Suppressor macrophage (primary cell): ENCODE measurements at places on chromosomes 1 and 21.
A peak's percentile ranks its signal among the peaks of the same experiment; 100 is the strongest.

DNA sequence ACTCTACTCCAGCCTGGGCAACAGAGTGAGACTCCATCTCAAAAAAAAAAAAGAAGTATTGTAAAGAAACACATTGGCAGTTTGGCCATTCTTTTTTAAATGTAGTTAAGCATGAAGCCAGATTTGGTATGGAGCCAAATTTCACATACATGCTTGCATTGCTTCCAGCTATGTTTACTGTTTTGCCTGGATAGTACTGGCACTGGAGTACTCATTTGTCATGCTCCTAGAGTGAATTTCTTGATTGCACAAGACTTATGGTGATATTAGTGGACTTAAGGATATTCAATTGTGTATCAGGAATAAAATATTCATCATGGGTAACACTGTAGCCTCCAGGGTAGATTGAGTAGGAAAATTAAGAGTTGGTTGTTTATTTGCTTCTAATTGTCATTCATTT is 24.5 kb upstream of the SLC9A1 start:
- no peak for DNase-seq

DNA sequence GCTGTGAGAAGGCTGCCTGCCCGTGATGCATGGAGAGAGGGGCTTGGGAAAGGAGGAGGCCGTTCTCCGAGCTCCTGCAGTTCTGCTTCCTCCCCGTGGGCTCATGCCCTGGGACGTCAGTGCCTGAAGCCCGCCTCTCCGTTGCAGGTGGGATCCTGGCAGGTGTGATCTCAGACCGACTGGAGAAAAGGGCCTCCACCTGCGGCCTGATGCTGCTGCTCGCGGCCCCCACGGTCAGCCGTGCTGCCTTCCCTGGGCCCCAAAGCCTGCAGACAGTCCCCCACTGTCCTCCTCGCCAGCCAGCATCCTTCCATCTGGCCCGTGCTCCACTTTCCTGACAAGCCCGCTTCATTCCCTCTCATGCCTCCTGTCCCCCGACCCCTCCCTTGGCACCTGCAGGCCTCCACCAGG is 50.9 kb downstream of the SLC37A1 start:
- no peak for DNase-seq

DNA sequence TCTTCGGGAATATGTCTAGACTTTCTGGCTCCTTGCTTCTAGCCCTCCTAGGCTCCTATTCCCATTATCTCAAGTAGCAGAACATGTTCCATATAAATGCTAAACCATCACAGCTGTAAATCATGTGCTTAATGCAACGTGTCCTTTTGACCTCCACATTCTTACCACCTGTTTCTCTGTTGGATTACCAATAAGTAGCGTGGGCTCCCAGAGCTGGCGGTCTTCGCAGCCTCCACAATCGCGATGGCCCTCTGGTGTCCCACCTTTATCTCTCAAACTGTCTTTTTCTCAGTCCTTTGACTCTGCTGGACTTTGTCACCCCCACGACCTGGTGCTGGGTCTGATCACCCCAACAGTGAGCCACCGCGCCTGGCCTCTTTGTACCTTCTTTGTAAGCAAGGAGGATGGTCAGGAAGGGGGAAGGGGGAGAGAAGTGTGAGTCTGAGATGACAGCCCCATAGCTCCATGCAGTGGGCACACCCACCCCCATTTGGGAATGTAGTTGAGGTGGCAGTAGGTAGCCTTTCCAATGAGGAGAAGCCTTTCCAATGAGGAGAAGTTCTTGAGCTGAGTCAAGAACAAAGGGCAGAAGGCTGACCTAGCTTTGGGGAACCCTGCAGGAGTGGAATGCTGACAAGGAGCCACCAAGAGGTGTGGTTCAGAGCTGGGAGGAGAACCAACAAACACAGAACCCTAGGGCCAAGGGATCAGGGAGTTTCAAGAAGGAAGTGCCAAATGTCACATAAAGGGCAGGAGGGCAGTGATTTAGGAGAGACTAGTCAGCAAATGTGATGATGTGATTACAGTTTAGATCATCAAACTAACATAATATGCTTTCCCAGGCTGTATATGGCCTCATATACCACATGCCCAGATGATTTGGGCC is 14.2 kb downstream of the TRAF5 start:
- DNase-seq, result peak; percentile 77

GRCh38 chr1:79667166-79667565 is 660.6 kb upstream of the ADGRL4 start:
- no peak for DNase-seq

GRCh38 chr1:157371826-157372225 is 180.5 kb downstream of the FCRL5 start:
- no peak for DNase-seq

DNA sequence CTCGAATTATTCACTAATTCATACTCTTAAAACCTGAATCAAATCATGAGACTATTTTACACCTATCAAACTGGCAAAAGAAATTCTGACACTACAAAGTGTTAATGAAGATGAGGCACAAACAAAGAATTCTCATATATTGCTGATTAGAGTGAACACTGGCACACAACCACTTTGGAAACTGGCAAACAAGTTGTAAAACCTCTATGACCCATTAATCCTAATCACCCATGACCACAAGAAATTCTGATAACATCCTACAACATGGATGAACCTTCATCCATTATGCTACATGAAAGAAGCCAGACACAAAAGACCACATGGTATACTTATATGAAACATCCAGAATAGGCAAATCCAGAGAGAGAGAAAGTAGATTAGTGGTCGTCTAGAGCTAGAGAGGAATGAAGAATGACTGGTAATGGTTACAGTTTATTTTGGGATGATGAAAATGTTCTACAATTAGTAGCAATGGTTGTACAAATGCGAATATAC is 8.5 kb downstream of the GPBP1L1 start:
- no peak for DNase-seq

GRCh38 chr21:31622397-31622796 is 37.1 kb upstream of the SOD1 start:
- DNase-seq, result no peak

- DNase-seq, result no peak
These were observed 77.1 kb downstream of the ZNF281 start for GRCh38 chr1:200332716-200333115.

GRCh38 chr1:80365359-80366021 is 1359.0 kb upstream of the ADGRL4 start:
- DNase-seq, result no peak

DNA sequence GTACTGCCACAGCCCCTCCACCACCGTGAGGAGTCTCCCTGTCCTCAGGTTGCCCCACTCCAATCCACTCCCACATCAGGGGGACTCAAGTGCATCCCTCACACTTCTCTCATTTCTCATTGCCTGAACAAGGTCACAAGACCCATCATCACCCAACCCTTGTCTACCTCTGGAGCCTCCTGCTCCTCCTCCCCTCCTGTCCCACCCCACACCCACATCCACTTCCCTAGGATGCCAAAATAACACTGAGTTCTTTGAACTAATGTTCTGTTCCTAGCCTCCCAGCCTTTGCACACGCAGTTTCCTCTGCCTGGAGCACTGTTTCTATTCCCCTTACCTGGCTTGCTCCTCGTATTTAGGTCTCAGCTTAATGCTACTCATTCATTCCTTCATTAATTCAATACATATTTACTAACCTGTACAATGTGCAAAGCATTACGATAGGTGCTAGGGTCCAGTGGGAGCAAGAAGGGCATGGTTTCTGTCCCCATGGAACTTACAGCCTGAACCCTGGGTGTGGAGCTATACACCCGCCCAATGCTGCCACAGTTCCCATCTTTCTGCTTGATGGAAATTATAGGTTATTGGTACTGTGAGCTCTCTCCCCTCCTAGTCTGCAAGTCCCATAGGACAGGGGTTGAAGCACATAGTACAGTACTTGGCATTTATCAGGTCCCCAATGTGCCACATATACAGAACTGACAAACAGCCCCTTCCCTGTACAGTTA is 96.1 kb upstream of the GRIK3 start:
- no peak for DNase-seq

DNA sequence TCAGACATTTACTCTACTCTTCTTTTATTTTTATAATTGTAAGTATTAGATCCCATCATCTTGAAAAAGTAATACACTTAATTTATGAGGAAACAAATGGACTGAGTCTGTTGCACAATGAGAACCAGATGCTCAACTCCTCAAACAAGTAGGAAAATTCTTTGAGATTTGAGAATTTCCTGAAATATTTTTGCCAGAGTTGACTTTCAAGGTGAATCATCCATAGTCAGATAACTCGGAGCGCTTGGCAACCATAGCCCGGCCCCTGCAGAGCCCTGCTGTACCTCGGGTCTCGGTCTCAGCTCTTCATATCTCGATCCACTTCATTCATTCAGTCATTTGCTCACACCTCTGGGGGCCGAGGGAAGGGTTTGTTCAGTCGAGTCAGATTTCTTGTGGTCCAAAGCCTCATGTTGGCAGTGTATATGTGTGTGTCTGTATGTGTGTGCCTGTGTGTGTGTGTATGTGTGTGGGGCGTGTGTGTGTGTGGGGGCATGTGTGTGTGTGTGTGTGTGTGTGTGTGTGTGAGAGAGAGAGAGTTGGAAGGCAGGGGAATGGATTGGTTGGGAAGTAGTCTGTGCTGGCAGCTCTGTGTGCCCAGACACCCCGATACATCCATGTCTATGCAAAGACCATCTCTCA is 18.1 kb upstream of the PCP4 start:
- DNase-seq, result no peak

- no peak for DNase-seq
These were observed 6.8 kb downstream of the ARID1A start for GRCh38 chr1:26702680-26703038.

DNA sequence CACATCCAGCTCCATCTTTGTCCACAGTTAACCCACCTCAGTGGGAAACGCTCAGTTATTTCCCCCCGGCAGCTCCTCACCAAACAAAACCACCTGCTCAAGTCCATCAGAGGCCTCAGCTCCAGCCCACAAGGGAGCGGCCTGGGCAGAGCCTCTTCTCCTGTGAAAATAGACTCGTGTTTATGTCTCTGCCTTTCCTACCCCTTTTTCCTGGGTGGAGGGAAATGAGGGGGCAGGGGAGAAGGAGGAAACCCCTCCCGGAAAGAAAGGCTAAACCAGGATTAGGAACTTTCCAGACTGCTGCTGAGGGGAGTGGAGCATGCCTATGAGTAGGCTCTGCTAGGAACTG is 81.6 kb downstream of the PAX7 start:
- DNase-seq, result no peak

GRCh38 chr1:4975856-4976255 is 321.4 kb downstream of the AJAP1 start:
- DNase-seq, result no peak

GRCh38 chr21:40827509-40827908 is 19.4 kb downstream of the DSCAM start:
- DNase-seq, result no peak

GRCh38 chr1:47705517-47706130 is 267.8 kb downstream of the FOXD2 start:
- no peak for DNase-seq

DNA sequence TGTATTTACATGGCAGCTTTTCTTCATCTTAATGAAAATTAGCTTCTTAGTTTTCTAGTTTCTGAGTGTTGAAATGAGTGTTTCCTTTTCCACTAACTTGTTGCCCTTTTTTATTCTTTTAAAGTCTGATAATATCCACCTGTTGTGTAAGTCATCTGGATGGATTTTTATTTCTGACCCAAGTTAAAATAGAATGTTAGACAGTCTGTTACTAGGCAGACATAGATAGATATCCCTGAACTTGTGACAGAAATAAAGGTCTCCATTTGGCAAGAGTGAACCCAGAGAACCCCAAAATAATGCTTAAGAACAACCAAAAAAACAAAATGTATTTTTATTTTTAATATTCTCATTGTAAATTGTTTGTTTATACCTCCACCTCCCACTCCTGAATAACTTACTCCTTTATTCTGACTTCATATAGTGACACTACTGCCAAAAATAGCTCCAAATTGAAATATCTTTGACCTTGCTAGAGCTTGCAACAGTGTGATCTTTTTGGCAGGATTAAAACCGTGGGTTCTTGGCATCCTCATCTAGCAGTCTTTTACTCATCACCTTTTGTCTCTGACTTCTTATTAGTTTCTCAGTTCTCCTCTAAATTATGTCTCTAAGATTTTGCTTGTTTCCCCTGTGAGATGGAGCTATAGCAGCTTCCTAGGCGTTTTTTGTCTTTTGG is 26.9 kb upstream of the SH3D21 start:
- no peak for DNase-seq

- DNase-seq, result no peak
These were observed 6.5 kb upstream of the NPL start for GRCh38 chr1:182783068-182783467.

- no peak for DNase-seq
These were observed 483.1 kb upstream of the CAMK1G start for GRCh38 chr1:209100460-209100859.

- DNase-seq, result no peak
These were observed 98.9 kb downstream of the HIVEP3 start for GRCh38 chr1:41819843-41820242.

DNA sequence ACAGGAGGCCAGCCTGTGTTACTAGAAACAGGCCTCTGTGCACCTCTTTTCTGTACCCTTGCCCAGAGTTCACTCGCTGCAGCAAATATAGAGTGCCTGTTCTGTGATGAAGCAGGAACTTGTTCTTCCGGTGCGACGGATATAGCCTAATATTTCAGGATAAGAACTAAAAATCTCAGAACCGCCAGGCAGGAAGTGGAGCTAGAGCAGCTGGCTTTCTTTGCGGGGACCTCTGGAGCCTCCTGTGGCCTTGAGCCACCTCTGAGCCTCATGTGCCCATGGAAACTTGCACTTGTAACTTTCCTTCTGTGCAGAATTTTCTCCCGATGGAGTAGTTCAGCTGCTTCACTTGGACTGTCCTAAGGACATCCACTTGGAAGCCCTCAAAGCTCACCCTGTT is 44.5 kb upstream of the VAMP3 start:
- peak; percentile 33 for DNase-seq

DNA sequence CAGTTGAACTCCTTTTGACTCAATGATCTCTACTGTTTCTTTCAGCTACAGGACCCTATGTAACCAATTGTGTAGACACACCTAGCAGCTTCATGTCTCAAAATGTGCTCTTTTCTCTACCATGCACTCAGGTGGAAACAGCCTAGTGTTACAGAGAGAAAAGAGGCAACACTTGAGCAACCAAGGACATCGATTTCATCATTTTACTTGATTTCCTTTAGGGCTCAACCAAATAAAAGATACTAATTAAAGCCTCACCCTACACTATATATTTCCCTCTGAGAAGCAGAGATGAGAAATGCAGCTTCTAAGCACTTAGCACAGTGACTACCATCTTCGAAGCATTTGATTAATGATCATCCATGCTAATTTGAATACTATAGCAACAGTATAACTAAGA is 55.1 kb downstream of the PTGER3 start:
- DNase-seq, result no peak

GRCh38 chr1:204307334-204307883 is 52.3 kb downstream of the PLEKHA6 start:
- no peak for DNase-seq

DNA sequence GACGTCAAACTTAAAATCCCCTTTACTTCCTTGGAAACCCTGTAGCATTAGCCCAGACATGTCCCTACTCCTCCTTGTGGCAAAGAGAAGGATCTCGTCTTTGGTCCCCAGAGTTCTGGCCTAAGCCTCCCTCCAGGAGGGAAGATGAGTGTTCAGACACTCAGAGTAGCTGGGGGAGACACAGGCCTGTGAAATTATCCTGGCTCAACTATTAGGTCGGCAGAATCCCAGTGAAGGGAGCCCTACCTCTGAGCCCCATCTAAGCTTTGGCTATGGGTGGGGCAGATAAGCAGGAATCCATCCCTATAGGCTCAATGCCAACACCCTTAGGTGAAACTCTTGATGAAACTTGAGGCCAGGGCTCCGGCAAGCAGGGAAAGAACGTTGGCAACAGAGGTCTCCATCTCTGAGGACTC is 1.7 kb upstream of the SFN start:
- no peak for DNase-seq
